Effector CD4-positive, alpha-beta T cell (primary cell): ENCODE measurements at places on chromosomes 3 and 15.

GRCh38 chr3:72343078-72343477, 505.2 kb downstream of the SHQ1 start:
- DNase-seq: no peak

DNA sequence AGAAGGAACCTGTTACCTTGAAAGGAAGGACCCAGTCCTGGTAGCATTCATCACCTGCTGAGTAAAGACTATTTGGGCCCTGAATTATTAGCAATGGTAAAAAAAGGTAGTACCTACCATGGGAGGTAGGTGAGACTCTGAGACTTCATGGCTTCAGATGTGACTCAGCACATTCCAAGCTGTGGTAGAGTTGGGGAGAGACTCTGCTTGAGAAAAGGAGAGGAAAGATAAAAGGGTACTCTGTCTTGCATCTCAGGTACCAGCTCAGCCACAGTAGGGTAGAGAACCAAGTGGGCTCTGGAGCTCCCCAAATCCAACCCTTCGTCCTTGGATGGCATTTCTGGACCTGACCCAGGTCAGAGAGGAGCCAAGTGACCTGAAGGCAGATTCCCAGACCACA, 430.4 kb downstream of the TBL1XR1 start:
- DNase-seq: no peak

- no peak for DNase-seq
Measured at GRCh38 chr3:674116-674515, 418.7 kb upstream of the CNTN6 start.

DNA sequence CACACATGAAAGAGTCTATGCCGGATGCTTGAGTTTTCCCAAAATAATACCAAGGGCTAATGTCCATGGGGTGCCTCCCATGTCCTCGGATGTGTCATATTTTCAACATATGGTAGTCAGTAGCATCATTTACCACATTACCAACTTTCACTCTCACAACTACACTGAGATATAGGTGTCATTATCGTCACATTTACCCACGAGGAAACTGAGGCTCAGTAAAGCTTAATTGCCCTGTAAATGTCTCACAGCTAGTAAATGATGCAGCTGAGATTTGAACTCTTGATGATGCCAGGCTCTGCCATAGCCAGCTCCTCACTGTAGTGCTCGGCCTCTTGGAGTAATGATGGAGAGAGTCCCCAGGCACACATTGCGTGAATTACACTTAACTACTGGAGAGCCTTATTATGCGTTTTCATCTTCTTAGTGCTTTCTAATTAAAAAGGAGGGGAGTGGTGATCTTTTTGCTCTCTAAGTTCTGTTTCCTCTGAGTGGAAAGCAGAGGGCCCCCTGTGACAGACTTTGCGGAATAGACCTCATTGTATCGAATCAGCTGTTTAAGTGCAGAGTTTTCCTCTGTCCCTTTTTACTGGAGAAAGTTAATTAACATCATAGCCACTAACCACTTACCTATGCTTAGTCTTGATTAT, 142.0 kb upstream of the SLCO3A1 start:
- DNase-seq: no peak

DNA sequence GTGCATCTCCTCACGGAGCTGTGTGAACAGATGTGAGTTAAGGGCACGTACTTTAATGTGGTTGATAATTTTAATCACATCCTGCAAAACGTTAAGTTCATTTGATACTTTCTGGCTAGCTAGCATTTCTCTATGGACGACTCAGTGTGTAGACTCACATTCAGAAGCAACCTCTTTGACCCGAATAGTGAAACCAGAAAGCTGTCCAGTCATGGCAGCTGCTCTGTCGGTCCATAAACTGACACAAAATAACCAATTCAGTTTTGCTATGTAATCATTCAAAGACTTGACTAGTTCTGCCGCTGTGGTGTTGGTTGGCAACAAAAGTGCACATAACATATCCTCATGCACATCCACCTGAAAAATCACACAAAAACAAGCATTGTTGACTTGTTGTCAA, 3.7 kb upstream of the GFM1 start:
- DNase-seq: no peak

DNA sequence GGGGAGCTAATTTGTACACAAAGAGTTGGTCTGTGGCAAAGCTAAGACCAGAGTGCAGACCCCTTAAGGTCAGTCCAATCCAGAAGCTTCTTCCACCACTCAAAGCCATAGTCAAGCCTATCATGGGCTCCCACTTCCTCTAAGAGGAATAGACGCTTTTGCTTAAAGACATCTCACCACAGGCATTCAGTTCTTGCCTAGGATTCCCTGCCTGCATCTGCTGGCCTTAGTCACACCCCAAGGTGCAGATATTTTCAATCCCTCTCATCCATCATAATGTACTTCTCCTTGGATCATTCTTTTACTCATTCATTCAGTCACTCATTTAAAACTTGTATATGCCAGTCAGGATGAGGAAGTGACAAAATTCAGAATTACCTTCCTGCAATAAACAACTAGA, 179.6 kb upstream of the STT3B start:
- no peak for DNase-seq

DNA sequence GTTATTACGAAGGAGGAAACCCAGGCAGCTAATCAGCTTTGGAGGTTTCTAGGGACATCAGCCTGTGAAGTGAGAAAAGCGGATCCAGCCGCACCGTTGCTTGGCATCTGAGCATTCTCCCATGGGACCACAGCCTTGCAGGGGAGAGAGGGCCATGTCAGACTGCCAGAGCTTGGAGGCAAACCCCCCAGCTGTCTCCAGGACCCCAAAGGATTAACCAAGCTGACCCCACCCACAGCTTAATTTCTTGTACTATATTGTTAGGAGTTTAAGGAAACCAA, 5.1 kb downstream of the IGDCC3 start:
- no peak for DNase-seq

GRCh38 chr3:30189900-30190299, 416.5 kb upstream of the TGFBR2 start:
- no peak for DNase-seq

DNA sequence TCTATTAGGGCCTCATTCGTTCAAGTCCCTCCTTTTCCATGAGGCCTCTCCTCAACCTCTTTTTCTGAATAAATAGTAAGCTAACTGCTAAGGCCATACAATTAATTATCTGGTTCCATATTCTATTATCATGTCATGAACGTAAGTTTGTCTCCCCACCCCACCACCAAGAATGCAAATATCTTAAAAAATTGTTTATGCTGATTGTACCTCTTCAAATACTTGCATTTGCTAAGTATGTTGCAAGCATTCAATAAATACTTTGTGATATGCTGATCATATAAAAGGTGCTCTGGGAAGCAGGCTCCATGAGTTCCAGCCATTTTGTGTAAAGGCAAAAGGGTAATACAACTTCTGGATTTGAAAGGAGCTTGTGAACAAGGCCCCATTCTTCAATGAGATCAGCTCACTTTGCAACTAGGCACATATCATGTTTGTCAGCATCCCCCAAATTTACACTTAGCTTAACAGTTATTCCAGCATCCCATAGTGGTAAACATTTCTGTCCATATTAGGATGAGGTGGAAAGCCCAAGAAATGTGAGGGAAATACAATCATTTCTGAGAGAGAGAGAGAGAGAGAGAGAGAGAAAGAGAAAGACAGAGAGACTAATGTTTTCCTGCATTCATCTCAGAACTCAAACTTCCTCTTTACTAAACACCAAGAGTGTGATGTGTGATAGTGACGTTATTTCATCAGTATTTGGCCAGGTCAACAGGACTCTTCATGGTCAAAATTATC, 33.2 kb downstream of the SLC12A8 start:
- no peak for DNase-seq

DNA sequence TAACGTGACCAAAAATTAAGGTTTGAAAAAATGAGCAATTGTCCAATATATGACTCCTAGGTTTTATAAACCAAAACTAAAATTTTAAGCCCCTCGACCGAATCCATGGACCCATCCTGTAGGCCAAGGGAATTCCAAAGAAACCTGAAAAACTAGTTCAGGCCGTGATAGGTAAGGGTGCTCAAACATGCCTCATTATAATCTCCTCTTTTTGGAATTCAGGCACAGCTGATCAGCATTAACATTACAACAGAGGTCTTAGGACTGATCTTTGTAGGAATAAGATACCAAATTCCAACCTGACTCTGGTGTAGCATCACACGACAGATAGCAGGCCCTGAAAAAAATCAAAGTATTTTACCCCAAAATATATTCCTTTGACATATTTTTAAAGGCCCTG, 155.7 kb downstream of the NEK10 start:
- no peak for DNase-seq

DNA sequence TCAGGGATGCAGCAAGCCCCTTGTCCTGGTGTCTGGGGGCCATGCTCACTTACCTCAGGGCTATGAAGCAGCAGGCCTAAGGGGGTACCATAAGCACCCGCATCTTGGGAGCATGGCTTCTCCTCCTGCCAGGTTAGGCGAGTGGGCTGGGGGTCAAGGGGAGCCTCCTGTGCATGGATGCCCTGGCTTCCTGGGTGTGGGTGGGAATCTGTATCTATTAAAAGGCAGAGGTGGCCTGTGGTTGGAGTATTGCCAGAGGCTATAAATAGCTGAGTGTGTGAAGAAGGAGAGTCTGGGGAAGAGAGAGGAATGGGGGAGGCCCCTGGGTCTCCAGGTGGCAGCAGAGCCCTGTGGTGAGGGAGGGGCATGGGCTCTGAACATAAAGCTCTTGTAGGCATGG, 19.5 kb downstream of the ACVR2B start:
- no peak for DNase-seq

GRCh38 chr15:99507504-99508310, 58.1 kb upstream of the MEF2A start:
- no peak for DNase-seq

- no peak for DNase-seq
Measured at GRCh38 chr3:110016235-110016815, 679.0 kb upstream of the DPPA4 start.

DNA sequence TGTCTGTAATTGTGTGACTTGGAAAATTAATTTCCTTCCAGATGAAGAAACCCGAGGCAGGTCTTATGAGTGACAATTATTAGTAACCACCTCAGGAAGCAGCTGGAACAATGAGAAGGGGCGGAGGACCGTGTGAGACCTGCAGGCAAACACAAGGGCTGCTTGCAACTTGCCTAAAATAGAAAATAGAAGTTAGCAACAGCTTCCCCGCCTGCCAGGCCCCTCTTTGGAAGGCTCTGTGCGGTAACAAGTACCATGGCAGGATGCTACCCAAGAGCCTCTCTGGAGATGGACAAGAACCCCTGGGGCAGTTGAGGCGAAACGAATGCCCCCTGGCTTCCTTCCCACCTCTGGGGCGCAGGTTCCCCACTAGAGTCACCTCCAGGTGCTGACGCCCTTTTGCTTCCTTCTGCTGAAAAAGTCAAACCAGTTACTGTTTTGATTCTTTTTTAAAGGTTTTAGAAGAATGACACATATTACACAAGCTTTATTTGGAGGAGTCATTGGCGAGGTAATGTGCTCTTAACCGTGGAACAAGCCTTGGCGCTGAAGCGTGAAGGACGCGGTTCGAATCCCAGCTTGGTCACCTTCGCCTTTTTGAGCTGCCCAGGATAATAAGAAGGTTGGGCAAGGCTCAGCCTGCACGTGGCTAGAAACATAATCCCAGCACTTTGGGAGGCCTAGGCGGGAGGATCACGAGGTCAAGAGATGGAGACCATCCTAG, 47.0 kb upstream of the SYNM start:
- no peak for DNase-seq

GRCh38 chr3:190180268-190180667, 59.6 kb upstream of the P3H2 start:
- DNase-seq: no peak

- peak; percentile 5 for DNase-seq
Measured at GRCh38 chr3:9915254-9916141, 1.4 kb upstream of the IL17RC start.

DNA sequence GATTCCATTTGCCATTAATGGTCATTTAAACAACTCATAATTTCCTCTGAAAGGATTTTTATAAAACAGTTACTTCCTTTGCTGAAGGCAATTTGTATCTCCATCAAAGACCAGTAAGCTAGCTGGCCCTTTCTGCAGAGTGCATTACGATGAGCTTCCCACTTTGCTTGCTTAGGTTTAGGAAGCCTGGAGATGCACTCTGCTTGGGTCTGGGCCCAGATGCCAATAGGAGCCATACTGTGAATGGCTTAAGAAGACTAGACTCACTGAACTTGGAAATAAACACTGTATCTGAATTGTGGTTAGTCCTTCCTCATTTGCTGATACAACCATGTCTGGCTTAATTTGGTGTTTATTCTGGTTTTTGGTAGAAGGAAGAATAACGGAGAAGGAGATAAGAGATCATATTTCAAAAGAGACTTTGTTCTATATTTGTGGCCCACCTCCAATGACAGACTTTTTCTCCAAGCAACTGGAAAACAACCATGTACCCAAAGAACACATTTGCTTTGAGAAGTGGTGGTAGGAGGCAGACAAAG, 38.1 kb downstream of the OXNAD1 start:
- DNase-seq: no peak

DNA sequence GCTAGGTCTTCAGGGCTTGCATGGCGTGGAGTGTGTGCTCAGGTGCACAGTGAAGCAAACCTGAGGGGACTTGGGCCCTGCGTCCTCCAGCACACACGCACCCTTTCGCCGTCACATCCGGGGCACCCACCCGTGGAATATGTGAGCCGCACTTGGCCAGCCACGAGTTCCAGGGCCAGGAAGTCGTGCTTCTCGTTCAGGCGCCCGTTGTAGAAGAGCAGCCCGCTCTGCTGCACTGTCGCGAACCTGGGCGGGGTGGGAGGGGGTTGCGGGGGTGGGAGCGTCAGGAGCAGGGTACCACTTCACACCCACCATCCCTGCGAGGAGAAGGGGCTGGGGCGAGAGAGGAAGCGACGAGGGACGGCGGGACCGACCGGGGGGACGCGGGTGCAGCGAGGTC, 7.1 kb downstream of the CELSR3 start:
- DNase-seq: peak; percentile 38

- no peak for DNase-seq
Measured at GRCh38 chr15:38687340-38687739, 122.7 kb upstream of the RASGRP1 start.

DNA sequence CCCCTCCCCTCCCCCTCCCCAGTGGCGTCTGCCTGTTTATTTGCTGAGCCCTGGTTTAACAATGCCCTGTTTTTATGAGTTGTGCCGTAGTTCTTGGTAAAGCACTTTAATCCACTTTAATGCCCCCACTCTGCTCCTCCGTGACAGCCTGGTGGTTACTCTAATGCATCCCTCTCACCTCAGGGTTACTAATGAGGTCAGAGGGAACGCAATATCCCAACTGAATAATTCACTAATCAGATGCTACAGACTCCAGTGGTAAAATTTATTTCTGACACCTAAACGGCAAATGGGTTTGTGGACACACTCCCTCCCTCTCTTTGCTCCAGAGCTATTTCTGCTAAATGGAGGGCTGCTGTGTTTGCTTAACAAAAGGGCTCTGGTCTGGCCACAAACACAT, 26.1 kb upstream of the NTRK3 start:
- no peak for DNase-seq

DNA sequence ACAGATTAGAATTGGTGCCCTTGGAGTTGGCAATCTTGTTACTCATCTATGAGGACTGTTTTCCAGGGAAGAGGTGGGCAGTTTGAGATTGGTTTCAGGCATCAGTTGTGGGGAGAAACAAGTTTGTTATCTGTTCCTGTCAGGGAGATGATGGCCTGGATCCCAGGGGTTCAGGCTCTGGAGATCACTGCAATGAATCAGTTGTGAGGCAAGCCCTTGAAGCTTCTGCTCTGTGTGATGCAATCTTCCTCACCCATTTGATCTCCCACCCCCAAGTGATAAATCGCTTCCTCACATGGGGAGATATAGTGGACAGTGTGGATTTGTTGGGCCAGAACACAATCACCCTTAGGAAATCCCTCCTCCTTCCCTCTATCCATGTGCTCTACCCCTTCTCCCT, 276.6 kb upstream of the LRTM1 start:
- DNase-seq: no peak

- no peak for DNase-seq
Measured at GRCh38 chr3:100782348-100782747, 73.1 kb downstream of the TFG start.

GRCh38 chr3:100449214-100449613, 43.2 kb upstream of the TMEM45A start:
- no peak for DNase-seq
